Activated T-cell treated with anti-CD3 and anti-CD28 coated beads for 1 hour (primary cell): ENCODE measurements at places on chromosomes 13 and 19.
A peak's percentile ranks its signal among the peaks of the same experiment; 100 is the strongest.

GRCh38 chr19:9818734-9819595 is at the start of gene FBXL12:
Gene FBXL12, minus strand, starts transcription at chr19:9819079. Its CDS starts 266 bp downstream, at chr19:9818813.
- DNase-seq: peak; percentile 100

DNA sequence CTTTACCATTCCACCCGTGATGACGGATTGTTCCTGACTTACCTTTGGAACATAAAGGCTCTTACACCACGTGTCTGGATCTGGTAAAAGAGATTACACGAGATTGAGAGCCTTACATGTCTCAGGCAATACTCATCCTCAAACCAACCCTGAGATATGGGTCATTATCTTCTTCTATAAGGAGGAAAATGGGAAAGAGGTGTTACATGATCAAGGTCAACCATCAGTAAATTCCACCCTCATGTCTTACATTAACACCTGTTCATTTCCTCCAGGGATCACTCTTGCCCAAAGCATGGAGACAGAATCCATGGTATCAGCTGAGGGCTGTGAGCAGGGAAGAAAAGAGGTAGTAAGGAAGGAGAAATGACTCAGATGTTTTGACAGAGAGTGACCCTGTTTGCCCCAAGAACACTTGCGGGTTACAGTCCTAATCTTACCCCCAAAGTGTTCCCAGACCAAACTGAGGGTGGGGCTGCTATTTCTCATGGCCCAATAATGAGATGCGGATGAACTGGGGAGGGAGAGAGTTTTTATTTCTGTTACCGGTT is 19.6 kb downstream of the LILRB4 start:
- no peak for DNase-seq

- DNase-seq: no peak
Measured at GRCh38 chr13:72062566-72062965, 195.6 kb upstream of the DACH1 start.

DNA sequence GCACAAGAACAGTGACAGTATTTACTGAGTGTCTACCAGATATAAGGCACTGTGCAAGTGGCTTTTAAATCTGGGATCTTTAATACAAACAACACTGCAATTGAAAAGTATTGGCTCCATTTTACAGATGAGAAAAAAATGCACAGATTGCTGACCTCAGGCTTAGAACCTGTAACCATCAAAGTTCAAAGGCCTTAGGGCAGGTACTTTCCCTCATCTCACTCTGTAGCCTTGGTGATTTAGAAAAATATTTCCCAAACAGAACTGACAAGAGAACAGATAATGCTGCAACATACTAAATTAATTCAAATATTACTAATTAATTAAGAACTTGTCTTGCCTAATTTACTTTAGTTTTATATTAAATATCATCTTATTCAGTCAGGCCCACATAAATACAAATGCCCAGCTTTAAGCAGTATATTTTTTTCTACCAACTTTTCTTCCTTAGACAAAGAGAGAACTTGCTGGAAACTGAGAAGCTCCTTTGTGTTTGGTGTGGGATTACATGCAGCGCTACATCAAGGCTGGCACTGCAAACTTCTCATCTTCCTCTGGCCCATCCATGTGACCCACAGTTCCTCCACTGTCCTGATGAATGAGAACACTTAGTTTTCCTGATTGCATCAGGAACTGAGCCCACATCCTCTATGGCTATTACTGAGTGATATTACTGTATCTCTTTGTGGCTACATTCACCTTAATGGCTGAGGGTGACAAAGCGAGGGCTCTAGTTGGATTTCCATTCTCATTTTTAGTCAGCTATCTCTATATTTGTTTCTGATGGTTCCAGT is 302.1 kb downstream of the ENOX1 start:
- DNase-seq: no peak

DNA sequence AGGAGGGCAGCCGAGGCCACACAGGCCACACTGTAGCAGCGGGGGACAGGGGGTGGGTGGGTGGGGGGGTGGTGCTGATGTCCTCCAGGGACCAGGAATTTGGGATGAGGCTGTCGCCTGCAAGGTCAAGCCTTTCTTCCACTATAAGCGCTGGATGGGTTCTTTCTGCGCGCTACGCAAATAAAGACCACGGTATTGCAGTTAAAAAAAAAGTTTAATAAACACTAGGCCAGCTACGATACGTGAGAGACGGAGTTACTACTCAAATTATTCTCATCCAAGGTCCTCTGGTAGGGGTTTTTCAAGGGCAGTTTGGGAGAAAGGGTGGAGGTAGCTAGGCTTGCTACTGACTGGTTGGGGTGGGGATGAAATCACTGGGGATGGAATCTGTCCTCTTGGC is 508 bp upstream of the ZNF44 start:
- DNase-seq: no peak

DNA sequence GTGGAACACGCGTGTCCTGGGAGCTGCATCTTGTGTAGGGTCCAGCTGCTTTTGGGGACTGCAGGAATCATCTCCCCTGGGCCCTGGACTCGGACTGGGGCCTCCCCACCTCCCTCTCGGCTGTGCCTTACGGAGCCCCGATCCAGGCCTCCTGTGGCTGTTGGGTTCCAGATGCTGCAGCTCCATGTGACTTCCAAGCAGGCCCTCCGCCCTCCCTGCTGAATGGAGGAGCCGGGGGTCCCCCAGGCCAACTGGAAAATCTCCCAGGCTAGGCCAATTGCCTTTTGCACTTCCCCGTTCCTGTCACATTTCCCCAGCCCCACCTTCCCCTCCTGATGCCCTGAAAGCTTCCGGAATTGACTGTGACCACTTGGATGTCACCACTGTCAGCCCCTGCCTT is 6.2 kb upstream of the PGLS start:
- DNase-seq: no peak
